NCI-H526 (cell line): ENCODE measurements at places on chromosomes 12 and 14.

- no peak for DNase-seq
Observed at GRCh38 chr12:116136340-116136739, 141.2 kb downstream of the MED13L start.

GRCh38 chr12:28998662-28999120 lies 150.4 kb upstream of the FAR2 start:
- no peak for DNase-seq

GRCh38 chr14:79578470-79578869 lies 632.8 kb downstream of the DIO2 start:
- no peak for DNase-seq

DNA sequence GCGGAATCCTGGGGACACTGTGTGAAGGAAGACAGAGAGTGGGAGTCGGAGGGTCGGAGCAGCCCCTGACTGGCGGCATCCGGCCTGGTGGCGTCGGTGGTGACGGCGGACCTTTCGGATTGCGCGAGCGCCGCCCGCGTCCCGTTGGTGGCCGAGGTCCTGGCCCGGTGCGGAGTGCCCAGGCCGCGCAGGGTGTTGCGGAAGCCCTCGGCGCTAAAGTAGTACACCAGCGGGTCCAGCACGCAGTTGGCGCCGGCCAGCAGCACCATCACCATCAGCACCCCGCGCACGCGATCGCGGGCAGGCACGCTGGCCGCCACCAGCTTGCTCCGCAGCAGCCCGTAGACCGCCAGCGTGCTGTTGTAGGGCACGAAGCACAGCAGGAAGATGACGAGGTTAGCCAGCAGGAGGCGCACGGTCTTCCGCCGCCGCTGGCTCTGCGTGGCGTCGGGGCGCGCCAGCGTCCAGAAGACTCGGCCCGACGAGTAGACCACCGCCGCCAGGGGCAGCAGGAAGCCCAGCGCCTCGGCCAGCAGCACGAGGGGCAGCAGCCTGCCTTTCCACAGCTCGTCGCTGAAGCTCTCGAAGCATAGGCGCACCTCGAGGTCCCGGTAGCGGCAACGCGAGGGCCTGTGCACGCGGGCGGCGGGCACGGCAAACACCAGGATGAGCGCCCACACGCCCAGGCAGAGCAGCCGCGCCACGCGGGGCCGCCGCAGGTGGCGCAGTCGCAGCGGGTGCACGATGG lies 13.1 kb upstream of the CHD4 start:
- no peak for DNase-seq

- DNase-seq, result no peak
Observed at GRCh38 chr12:118436002-118436730, 59.8 kb downstream of the SUDS3 start.

GRCh38 chr12:126907900-126908764 lies 1358.8 kb upstream of the TMEM132C start:
- no peak for DNase-seq

- DNase-seq, result no peak
Observed at GRCh38 chr12:14824012-14824634, 10.1 kb upstream of the SMCO3 start.

GRCh38 chr14:50049093-50049492 lies 67.3 kb downstream of the VCPKMT start:
- no peak for DNase-seq

DNA sequence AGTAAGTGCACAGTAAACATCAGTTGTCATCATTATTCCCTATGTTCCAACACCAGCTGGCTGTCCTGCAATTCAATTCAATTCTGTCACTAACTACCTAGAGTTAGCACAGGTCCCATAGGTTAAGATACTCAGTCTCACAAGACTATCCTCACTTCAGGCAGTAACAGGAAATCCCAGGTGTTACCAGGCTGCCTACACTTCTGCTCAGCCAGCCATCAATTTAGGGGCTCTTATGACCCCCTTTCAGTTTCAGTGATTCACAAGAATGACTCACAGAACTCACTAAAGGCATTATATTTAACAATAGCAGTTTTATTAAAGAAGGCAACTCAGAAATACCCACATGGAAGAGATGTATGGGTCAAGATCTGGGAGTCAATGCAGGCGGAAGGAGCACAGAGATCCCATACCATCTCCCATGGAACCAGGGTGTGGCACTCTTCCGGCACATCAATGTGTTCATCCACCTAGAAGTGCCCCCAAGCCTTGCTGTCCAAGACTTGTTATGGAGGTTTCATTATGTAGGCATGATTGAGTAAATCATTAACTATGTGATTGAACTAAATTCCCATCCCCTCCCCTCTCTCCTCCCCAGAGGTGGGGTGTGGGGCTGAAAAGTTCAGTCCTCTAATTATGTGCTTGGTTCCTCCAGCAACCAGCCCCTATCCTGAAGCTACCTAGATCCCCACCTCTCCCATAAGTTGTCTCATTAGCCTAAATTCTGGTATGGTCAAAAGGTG lies 120.8 kb upstream of the WSCD2 start:
- DNase-seq, result no peak

DNA sequence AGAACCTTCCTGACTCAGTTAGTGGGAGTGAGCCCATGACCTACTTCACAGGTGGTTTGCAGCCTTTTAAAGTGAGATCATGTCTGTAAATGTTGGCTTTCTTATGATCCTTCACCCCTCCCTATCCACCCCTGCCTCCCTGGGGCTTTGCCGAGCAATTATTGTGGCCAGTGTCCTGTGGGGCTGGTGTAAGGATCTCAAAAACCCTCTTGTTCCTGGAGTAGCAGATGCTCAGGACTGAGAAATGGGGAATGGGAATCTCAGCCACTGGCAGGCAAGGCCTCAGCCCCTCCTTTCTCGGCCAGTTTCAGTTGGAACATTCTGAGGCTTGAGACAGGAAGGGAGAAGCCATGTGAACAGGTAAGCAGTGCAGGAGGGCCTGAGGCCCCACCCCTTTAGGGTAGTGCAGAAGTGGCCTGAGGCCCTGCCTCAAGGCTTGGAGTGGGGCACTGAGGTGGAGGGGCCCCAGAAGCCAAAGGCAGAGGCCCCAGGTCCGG lies 53.8 kb downstream of the PLEKHG3 start:
- DNase-seq, result no peak

DNA sequence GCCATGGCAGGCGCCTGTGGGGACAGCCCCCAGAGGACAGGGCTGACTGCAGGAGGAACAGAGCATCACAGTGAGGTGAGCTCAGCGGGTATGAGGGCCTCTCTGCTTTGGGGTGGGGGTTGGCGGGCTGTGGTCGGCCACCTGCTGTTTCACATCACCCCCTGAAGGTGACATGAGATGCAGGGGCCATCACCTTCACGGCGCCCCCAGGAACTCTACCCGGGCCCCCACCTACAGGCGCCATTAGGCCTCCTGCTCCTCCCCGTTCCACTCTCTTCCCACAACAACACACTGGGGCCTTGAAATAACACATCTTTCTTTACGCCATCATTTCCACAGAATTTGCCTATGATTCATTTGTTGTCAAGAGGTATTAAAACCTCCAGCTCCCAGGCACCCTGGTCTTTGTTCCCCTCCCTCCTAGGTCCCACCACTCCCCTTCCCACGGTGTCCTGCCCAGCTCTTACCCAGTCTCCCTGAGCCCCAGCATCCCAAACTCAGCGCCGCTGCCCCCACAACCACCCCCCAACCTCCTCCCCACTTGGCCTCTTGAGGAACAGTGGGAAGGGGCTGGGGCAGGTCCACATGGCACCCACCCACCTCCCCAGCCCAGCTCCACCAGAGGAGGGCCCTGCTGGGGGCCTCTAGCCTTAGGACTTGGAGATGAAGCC lies 12.7 kb upstream of the HDAC7 start:
- peak; percentile 28 for DNase-seq

GRCh38 chr12:118544569-118544968 lies 168.2 kb downstream of the SUDS3 start:
- no peak for DNase-seq

DNA sequence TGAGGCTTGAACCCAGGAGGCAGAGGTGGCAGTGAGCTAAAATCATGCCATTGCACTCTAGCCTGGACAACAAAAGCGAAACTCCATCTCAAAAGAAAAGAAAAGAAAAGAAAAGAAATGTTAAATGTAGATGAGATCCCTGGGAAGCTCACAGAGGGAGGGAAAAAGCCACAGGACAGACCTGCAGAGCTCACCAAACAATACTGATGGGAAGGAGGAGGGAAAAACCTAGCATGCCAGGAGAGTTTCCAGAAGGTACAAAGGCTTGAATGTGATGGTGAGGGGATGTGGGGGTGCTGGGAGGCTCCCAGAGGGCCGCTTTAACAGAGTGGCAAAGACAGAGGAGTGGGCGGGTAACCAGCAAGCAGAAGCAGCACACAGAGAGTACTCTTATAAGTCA lies 72.3 kb downstream of the PTPN21 start:
- no peak for DNase-seq

DNA sequence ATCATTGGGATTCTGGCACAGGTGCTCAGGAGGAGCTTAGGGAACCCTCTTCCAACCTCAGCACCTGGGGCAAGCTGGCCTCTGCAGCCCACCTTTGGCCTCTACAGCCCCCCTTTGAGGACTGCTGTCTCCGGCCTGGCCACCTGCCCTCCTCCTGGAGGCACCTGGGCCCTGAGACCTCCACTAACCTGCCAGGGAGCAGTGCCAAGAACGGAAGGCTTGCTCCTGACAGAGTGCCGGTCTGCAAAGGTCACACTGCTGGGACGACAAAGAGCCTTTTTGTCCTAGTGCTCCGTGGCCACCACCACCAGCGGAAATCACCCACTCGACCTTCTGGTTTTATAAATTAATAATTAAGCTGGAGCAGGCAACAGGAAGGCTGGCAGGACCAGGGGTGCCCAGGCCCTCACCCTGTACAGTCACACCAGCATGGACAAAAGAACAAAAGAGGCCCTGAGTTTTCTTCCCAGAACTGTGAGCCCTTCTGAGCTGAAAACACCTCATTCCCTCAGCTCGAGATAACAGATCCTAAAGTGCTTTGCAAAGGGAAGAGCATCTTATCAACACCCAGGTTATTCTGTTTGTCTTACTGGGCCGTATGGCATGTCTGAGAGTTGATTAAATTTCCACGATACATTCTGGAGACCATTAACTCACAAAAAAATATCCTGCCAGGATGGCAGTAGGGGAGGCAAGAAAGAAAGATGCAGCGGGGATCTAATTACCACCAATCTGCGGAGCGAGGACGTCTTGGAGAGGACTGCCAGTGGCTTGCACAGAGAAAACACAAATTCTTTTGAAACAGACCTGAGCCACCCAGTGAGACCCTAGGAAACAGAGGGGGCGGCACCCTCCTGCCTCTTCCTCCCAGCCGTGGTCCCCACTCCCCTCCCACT lies 8.2 kb downstream of the TESC start:
- DNase-seq, result no peak

DNA sequence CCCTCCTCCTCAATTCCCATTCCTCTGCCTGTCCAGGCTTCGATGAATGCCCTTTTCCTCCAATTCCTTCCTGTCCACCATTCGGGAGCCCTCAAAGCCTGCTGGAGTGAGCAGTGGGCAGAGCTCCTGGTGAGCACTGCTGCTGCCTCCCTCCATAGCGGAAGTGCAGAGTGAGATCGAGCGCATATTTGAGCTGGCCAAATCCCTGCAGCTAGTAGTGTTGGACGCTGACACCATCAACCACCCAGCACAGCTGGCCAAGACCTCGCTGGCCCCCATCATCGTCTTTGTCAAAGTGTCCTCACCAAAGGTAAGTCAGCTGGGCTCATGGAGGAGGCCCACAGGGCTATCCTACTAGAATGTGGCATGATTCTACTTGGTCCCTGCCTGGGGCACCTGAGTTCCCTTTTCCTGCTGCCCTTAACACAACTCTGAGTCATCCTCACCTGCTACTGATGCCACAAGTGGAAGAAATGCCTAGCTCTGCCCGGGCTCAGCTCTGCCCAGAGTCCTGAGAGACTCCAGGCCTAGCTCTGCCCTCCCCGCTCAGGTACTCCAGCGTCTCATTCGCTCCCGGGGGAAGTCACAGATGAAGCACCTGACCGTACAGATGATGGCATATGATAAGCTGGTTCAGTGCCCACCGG lies 8.0 kb downstream of the CACNB3 start:
- DNase-seq, result no peak

DNA sequence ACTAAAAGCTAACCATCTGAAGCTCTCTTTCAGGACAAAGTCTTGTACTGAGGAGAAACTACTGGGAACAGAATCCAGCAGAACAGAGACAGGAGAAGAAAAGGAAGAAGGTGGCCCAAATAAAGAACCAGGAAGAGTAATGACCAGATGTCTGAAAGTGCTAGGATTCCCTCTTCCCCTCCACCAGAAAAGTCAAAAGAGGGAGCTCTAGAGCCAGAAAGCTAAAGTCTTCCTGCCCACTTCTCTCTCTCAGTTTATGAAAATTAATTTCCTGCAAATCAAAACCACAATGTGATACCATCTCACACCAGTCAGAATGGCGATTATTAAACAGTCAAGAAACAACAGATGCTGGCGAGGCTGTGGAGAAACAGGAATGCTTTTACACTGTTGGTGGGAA lies 47.2 kb downstream of the SPPL3 start:
- peak; percentile 4 for DNase-seq

- no peak for DNase-seq
Observed at GRCh38 chr12:109677279-109677691, 36.3 kb upstream of the FAM222A start.

- DNase-seq, result no peak
Observed at GRCh38 chr12:43795716-43796280, 10.3 kb downstream of the TWF1 start.

GRCh38 chr14:101098641-101099040 lies 195.1 kb upstream of the RTL1 start:
- DNase-seq, result no peak

- DNase-seq, result no peak
Observed at GRCh38 chr14:89588840-89589296, 171.8 kb upstream of the FOXN3 start.

GRCh38 chr12:21696625-21697024 lies 39.0 kb upstream of the LDHB start:
- no peak for DNase-seq

DNA sequence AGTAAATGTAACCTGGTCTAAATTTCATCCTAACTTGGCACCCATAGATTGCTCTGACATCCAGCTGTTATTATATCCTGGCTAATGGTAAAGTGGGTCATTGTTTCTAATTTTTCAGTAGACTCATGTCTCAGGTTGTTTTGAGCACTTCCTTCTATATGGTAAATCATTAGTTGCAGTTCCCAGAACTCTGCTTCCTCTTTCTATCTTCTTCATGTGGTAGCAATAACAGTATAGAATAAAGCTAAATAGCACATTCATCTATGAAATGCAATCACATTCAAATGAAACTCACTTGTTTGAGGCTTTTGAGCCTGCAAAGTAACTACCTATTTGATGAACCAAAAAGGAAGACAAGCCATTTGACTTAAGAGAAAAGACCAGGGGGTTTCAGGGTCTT lies 65.1 kb upstream of the GZMB start:
- DNase-seq, result no peak
